CD4-positive, alpha-beta T cell (primary cell): ENCODE measurements at places on chromosomes 1 and 21. TPM values are rescaled to one million over a fixed set of nuclear protein-coding genes. Genes with fewer than 3 reads are reported as not detected.

DNA sequence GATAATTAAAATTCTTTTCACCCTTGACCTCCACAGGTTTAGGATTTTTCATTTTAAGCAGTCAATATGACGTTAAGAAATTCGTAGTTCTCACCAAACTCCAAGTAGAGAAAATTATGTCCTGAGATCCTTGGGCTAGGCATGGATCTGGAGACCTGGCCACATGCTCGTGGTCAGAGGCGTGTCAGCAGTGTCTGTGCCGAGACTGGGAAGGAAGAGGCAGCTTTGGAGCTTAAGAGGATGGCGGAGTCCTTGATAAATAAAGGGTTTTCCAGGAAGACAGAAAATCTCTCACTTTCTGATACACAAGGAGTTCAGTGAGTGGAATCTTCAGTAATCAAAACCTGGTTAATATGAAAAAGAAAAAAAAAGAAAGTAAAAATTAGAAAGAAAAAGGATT, 17.0 kb downstream of the RHOU start:
- DNase-seq = no peak

DNA sequence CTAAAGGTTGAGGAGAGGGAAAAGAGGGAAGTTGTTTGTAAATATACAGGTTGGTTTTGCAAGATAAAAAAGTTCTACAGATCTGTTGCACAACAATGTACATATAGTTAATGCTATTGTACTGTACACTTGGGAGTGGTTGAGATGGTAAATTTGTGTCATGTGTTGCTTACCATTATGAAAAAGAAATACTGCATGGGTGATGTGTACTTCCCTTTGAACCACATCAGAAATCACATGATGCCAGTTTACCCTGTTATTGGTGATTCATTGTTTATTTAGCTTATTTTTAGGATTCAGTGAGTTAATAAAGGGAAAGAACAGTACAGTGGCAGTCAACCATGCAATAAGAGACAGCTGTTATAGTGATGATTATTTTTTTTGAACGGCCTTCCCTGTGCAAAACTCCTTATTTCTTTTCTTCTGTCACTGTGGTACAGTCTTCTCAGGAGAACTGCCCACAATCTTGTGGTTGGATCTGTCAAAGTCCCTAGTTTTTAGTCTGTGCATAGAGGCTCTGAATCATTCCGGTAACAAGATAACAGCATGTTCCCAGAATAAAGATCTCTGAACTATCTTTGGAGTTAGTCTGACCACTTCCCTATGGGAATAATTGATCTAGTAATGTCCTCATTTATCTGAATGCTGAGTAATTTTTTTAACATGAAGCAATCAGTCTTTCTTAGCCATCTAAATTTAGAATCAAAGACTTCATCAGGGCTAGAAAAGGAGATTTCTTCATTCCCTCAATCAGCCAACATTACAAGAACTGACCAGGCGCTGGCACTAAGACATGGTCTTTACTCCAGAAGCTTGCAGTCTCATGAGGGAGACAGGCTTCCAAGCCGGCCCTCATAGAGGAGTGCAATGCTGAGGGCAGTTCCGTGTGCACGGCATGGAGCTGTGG, 84.2 kb downstream of the SH3GLB1 start:
- DNase-seq = no peak

GRCh38 chr1:246794828-246795671, 70.8 kb downstream of the SCCPDH start:
- DNase-seq = no peak

- DNase-seq = no peak
These were observed 39.5 kb upstream of the CNTN2 start for GRCh38 chr1:205003358-205004131.

Gene CLDN14
- total RNA-seq = not detected

- DNase-seq = no peak
These were observed 245.4 kb downstream of the PBX1 start for GRCh38 chr1:164804366-164804765.

DNA sequence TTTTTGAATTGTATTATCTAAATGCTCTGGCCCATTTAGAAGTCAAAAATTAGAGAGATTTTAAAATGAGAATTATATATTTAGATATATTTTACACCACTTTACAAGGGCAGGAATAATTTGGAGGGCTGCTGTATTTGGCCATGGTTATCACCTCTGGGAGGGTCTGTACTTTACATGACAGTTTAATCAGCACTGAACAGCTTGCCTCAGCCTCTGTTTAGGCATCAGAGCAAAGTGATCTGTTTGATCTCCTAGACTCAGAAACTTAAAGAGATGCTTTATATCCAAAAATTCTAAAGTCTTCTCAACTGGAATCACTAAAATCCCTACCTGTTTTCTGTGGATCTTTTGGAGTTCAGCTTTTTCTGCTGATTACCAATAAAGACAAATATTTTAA, 5.4 kb upstream of the SPTA1 start:
- no peak for DNase-seq

GRCh38 chr21:37984416-37984815, 68.2 kb upstream of the KCNJ6 start:
- no peak for DNase-seq

DNA sequence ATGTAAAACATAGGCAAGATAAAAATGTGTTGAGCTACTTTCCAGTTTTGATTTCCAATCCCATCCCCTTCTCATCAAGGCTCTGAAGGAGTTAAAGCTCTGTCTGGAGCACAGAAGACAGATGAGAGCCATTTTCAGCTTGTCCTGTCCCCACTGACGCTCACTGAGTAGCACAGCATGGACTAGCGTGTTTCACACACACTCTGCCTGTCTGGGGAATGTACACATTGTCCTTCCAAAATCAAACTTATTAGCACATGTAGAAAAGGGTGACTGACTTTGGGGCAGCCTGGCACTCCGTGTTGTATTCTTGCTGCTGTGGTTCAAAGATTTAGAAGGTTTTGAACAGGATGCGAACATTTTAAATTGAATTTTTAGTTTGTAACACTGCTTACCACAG, 139.2 kb downstream of the NEK7 start:
- no peak for DNase-seq

- no peak for DNase-seq
These were observed 57.2 kb upstream of the COL6A2 start for GRCh38 chr21:46040707-46041106.

GRCh38 chr1:167328306-167328815, 107.7 kb downstream of the POU2F1 start:
- no peak for DNase-seq

- DNase-seq = no peak
These were observed 267.8 kb downstream of the GRIK3 start for GRCh38 chr1:36766481-36766880.

DNA sequence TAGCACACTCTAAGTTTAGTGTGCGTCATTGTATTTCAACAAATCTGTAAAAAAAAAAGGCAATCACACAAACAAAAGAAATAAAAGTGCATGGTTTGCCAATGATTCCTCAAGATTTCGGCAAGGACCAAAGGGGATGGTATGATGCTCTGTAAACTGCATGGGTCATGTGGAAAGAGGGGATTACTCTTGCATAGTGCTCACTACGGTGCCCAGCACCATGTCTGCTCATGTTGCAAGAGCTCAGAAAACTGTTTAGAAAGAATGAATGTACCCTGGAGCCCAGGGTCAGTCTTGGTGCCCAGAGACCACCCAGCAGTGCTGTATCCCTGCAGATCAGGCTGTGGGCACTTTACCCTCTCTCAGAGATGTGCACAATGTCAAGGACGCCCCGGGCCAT, 3.6 kb upstream of the KCNA10 start:
- no peak for DNase-seq

DNA sequence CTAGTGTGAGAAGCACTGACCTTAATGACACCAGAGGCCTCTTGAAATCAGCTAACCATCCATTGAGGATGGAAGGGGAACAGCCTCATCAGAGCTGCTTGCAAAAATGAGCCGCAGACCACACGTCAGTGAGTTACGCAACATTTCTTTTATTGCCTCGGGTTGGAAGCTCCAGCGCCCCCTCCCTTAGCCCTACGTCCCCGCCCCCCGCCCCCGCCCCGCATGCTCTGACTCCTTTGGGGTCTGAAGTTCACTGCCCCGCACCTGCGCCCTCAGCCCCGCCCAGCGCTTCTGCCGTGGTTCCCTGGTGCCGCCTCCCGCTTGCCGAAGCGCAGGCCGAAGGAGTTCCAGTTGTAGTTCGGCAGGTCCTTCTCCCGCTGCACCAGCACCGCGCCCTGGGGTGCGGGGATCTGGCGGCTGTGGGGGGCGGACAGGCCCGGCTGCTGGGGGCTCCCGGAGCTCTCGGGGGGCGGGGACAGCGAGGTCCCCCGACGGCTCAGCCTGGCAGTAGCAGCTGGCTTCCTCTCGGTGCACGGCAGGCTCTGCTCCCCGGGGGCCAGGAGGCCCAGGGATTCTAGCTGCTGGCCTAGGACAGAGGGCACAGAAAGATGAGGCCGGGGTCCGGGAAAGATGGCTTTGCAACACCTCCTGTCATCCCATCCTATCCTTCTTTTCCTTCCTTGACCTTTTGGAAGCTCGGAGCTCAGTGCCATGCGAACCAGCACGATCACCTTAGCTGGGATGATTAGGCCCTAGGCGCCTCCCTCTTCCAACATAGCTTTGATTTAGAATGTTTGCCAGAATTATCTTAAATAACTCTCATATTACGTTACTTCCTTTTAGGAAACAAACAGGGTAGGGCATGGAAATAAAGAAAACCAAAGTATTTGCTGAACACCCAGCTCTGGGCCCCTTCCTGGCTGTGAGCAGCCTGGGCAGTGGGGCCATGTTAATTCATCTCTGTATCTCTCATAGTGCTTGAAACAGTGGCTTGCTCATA, 5.8 kb downstream of the KISS1 start:
- no peak for DNase-seq

- no peak for DNase-seq
These were observed 54.2 kb downstream of the BTBD8 start for GRCh38 chr1:92134331-92134730.

GRCh38 chr1:180260541-180260940, 30.5 kb downstream of the LHX4 start:
- DNase-seq = no peak

Gene PCBP3
- 3.8 TPM for total RNA-seq

- DNase-seq = peak; percentile 41
These were observed 100.6 kb downstream of the CRYAA start for GRCh38 chr21:43269440-43269839.

Gene ELAPOR1
- total RNA-seq = 16.1 TPM

Gene STUM
- total RNA-seq = not detected

Gene KTI12
- 24.0 TPM for total RNA-seq

DNA sequence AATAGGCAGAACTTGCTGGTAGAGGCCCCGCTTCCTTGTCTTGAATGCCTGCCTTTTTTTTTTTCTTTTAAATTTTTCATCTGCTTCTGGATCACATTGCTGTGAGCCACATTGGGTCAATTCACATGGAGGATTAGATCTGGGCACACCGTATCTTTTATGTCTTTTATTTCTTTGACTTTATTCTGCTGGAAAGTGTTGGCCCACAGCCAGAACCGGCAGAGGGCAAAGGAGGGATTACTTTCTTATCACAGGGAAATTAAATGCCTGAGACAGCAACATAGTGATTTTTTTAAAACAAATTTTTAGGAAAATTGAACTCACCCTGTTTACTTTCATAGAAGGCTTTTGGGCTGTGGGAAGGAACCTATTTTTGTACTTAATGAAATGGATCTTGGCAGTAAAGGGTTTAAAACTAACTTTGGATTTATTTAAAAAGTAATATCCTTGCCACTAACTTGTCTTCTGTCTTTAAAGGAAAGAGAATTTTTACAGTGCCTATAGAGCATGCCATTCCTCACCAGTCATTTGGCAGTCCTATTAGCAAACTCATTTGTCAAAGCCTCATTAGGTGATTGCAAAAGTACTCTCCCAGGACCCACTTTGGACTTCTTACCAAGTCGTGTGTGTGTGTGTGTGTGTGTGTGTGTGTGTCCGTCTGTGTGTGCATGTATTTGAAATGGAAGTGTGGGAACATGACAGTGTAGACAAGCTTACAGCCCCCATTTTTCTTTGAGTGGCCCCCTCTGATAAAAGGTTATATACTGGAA, 68.4 kb downstream of the ST6GALNAC3 start:
- no peak for DNase-seq

- DNase-seq = peak; percentile 65
These were observed at the start of gene AGO4 for GRCh38 chr1:35807614-35808449. AGO4 (plus strand) TSS chr1:35808016; CDS start chr1:35808417, 401 bp downstream.

- DNase-seq = no peak
These were observed 175.1 kb downstream of the BACH1 start for GRCh38 chr21:29473808-29474207.

- DNase-seq = no peak
These were observed 49.7 kb downstream of the RCAN1 start for GRCh38 chr21:34565238-34565637.

Gene DNASE2B
- total RNA-seq = not detected

DNA sequence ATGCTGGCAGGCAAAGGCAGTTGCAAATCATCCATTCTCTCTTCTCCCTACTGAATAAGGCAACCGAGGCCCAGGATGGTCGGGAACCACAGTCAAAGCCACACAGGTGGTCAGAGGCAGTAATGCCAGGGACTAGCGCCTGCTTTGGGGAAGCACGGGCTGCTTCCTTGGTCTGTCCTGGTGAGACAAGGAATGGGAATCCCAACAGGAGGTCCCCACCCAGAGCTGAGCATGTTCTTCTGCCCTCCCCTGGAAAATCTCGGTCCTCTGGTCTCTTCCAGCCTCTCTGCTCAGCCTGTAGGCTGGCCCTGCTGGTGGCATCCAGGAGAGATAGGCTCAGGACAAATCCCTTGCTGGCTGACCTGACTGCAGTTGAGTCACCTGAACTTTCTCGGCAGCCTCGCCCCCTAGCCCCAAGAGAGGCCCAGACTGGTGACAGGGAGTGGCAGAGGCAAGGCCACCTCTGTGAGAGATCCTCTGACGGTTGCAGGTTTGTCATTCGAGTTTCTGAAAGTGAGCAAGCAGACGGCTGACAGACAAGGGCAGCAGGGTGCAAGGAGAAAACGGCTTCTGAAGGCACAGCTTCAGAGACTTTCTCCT, 5.8 kb downstream of the OLIG1 start:
- no peak for DNase-seq
